ENCODE measurements at places on chromosomes 12 and 14.

DNA sequence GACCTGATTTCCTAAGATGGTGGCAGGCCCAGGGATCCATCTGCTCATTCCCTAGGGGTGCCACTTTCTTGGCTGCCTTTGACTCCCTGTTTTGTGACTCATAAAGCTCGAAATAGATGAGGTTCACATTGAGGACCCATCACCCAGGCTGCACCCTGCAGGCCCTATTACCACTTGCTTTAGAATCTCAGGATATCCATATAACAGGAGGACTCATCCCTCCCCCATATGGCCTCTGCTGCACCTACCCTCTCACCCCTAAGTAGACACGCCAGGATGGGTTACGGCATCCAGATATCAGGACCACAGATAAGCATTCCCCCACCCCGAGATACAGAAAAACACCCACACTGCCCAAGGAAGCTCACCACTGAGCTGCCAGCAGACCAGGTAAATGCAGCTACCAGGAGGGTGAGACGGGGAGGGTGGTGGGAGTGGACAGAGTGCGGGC is 155.7 kb downstream of the DPF3 start:
- no peak for DNase-seq

DNA sequence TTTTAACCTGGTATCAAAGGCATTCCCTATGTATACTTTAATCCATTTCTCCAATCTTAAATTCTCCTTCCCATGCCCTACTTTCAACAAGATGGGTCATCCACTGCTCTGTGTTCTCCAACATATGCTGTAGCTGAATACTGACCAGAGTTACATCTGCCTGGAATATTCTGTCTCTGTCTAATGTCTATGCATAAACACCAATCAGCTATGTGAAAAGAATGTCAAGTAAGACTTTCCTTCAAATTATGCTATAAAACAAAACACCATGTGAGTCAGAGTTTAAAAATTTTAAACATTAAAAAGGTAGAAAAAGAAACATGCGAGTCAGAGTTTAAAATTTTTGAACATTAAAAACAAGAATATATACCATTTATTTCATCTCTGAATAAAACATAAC is 19.3 kb downstream of the NT5DC3 start:
- DNase-seq = no peak

GRCh38 chr14:75609606-75610475 is 31.4 kb downstream of the FLVCR2 start:
- no peak for DNase-seq

- DNase-seq = no peak
Measured at GRCh38 chr12:84159260-84159659, 753.3 kb downstream of the SLC6A15 start.

GRCh38 chr12:61915420-61915819 is 344.8 kb upstream of the USP15 start:
- DNase-seq = no peak

GRCh38 chr12:75705749-75706711 is 194.6 kb upstream of the KRR1 start:
- peak; percentile 47 for DNase-seq

DNA sequence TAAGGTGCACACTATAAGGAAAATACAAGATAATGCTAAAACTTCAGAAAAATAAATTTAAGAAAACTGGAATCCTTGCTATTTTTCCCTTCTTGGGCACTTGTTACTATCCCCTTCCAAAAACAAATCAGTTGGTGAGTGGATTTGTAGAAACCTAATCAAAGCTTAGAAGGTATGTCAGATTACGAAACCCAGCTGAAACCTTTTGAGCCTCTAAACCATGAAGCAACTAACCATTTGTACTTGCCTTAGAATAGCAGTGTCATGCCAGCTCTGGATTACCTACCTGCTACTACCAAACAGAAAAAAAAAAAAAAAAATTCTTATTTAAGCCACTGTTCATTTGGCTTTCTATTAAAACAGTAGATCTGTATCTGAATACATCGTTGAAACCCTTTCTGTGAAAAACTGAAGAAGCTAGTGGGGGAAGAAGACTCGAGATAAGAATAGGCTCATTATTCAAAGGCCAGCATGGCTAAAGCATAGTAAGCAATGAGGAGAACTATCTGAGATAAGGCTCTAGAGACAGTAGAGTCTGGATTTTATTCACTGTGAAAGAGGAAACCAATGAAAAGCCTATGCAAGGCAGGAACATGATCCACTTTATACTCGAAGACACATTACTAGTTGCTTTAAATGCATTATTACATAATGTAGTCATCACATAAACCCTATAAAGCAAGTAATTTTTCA is 30.2 kb downstream of the OSBPL8 start:
- DNase-seq = no peak

- DNase-seq = no peak
Measured at GRCh38 chr12:98359856-98360255, 155.5 kb upstream of the TMPO start.

- DNase-seq = no peak
Measured at GRCh38 chr12:9342614-9343353, 134.6 kb upstream of the PZP start.

GRCh38 chr12:76530516-76530915 is 29.1 kb downstream of the OSBPL8 start:
- no peak for DNase-seq

DNA sequence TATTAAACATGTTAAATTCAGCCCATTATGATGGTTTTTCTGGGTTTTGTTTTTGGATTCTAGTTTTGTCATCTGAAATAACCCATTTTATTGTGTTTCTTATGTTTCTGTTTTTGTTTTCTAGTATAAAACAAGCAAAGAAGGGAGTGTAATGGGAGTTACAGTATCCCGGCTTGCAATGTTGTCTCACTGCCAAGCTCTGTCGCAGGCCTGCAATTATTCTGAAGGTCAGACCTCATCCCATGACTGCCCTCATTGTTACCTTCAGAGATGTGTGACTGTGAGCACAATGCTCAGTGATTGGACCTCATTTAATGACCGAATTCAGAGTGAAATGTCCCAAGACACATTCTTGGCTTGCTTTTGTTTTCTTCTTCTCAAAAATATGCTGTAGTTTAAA is 73.0 kb upstream of the ATF1 start:
- DNase-seq = no peak

- DNase-seq = no peak
Measured at GRCh38 chr14:79638672-79639266, 572.5 kb downstream of the DIO2 start.

- DNase-seq = no peak
Measured at GRCh38 chr12:111081600-111081999, 161.2 kb upstream of the MYL2 start.

GRCh38 chr12:86627001-86627400 is 370.8 kb upstream of the MGAT4C start:
- no peak for DNase-seq

DNA sequence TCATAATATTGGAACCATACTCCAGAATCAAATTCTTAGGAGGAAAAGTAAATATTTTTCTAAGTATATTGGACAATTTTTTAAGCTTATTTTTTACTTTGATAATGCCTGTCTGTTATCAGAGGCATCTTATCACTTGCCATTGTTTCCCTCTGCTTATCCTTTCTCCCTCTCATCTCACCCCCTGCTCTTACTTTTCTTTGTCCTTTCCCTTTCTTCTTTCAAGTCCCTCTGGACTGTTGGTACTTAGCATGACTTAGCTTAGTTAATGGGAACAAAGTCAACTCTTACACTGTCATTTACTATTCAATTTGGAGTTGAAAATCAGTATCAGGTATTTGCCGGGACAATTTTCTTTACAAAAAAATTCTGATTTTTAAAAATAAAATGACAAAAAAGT is 45.2 kb downstream of the ABCD2 start:
- DNase-seq = no peak

- DNase-seq = no peak
Measured at GRCh38 chr14:65906344-65906743, 493.8 kb downstream of the FUT8 start.

- DNase-seq = no peak
Measured at GRCh38 chr14:87732562-87732961, 260.4 kb downstream of the GALC start.

DNA sequence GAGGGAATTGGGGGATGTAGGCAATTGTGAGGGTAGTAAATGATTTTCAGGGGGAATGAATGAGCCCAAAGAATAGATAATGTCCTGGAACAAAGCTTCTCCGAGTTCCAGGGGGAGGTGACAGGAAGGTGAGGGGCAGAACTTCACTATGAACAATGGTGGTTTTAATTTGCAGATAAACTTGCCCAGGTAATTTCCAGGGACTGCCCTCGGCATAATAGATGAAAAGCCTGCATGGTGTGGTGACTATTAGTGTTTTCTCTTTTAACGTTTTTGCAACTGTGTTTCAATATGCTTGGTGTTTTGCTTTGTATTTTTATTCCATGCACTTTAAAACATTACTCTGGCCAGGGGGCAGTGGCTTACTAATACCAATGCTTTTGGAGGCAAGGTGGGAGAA is 325.2 kb upstream of the RGS6 start:
- no peak for DNase-seq

DNA sequence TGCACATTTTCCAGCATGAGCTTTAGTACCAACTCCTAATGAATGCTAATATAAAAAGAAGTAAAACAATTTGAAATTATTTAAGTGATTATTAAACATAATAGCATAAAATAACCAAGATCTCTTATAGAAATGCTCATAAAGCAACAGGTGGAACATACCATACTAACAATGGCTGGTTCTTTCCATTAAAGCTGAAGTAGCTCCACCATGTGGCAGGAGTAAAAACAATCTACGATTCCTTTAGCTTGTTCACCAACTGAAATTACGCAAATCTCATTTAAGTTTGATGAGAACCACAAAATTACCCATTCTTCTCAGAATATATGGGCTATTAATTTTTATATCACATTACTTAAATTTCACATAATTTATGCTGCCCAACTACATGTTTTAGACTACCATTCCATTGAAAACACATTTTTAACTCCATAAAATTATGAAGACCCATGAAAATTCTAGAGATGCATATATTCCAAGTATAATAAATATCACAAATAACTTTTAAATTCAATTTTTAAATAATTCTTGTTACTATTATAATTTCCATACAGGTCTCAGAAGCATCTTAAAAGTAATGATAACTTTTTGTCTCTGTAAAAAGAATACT is 213.6 kb downstream of the DAD1 start:
- no peak for DNase-seq
